ENCODE measurements at places on chromosomes 4 and X. TPM values are rescaled to one million over a fixed set of nuclear protein-coding genes. Genes with fewer than 3 reads are reported as not detected.
A peak's percentile ranks its signal among the peaks of the same experiment; 100 is the strongest.

The ITM2A gene
- total RNA-seq: not detected

The MXRA5 gene
- not detected for total RNA-seq

DNA sequence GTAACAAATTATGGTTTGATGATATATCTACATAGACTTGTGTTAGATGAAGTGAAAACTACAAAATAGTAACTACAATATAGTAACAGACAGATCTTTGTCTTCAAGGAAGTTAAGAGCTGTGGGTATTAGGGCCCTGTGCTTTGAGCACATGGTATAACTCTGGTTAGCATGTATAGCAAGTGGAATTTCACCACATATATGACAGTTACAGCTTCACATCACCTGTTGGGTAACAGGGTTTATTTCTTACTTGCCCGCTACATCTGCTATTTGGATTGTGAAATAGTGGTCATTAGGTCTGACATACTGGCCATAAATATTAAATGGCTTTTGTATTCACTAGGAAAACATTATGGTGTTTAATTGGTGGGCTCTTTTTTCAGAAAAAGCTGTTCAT lies 20.2 kb downstream of the OFD1 start:
- no peak for DNase-seq

GRCh38 chr4:160877087-160877790 lies 1286.6 kb downstream of the FSTL5 start:
- peak; percentile 17 for DNase-seq

GRCh38 chr4:144574000-144574399 lies 72.0 kb upstream of the HHIP start:
- DNase-seq: no peak
